T-helper 2 cell (primary cell): ENCODE measurements at places on chromosomes 2 and 18.

DNA sequence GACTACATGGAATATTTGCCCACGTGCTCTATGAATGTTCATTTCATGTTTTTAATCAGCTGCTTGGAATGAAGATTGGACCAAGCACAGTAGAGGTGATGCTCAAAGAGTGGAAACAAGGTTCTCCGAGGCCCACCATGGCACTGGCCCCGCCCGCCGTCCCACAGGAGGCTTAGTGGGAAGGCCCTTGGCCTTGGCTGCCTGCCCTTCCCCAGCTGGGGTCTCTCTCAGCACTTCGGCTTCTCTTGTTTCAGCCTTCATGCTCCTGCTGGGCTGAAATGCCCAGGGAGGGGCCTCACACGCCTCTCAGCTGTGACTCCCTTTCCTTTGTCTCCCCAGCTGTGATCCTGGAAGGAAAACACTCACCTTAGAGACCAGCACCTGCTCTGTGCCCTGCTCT is 833.2 kb downstream of the GALR1 start:
- no peak for DNase-seq

- DNase-seq = no peak
Measured at GRCh38 chr2:212863185-212863588, 288.2 kb downstream of the IKZF2 start.

- DNase-seq = no peak
Measured at GRCh38 chr2:184302506-184302905, 295.8 kb upstream of the ZNF804A start.

- DNase-seq = no peak
Measured at GRCh38 chr2:19038071-19039015, 320.1 kb downstream of the OSR1 start.

GRCh38 chr18:21479721-21480120 is 120.8 kb downstream of the ESCO1 start:
- no peak for DNase-seq

GRCh38 chr2:75497256-75497655 is 63.5 kb downstream of the EVA1A start:
- DNase-seq = no peak

DNA sequence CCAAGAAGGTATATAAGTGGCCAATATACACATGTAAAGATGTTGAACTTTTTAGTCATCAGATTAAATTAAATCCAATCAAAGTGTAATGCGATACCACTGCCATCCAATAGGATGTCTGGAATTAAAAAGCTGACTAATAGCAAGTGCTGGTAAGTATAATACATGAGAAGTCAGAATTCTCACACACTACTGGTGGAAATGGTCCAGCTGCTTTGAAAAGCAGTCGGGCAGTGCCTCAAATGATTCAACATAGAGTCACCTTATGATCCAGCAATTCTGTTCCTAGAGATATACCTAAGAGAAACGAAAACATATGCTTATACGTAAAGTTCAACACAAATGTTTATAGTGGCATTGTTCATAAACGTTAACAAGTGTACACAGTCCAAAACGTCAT is 124.1 kb upstream of the MYT1L start:
- DNase-seq = no peak

- DNase-seq = no peak
Measured at GRCh38 chr2:77513191-77513590, 9.0 kb downstream of the LRRTM4 start.
